Fibroblast of skin of right biceps (primary cell): ENCODE measurements at places on chromosomes 7 and 10.

DNA sequence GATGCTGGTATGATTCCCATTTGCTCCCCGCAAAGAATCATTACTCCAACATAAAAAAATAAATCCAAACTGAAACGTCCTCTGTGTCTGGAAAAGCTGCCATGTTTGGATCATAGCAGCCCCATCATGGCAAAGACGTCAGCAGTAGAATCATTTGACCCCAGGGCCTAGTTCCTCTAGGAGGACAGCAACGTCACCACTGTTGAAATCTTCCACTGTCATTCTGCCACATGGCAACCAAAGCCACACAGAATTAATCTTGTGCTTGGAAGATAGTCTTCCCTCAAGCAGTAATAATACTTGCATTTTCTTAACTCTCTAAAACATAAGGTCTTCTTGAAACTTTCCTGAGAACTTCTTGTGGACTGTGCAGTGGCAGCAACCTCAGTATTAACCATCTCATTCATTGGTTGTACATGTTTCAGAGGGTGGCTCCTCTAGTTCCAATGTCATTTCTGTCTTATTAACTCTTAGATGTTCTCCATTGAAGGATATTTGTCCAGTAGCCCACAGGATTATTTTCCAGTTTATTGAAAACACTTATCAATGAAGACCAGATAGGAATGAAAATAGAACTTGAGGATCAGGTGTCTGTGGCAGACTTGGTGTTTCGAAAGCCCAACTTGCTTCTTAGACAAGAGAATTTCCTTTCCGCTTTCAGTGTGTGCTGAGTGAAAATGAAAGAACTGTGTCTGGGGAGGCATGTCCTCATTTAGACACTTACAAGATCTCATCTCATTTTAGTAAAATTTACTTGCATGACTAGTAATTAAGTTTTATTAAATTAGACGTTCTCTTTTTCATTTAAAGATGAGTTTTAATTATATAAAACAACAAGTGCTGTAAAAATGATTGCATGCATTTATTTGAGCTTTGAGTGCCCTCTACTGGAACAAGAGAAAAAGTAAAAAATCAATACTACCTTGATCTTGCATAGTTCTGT, 28.9 kb upstream of the INHBA start:
- no peak for DNase-seq

GRCh38 chr10:109454691-109455090, 468.6 kb downstream of the XPNPEP1 start:
- DNase-seq = peak; percentile 49

DNA sequence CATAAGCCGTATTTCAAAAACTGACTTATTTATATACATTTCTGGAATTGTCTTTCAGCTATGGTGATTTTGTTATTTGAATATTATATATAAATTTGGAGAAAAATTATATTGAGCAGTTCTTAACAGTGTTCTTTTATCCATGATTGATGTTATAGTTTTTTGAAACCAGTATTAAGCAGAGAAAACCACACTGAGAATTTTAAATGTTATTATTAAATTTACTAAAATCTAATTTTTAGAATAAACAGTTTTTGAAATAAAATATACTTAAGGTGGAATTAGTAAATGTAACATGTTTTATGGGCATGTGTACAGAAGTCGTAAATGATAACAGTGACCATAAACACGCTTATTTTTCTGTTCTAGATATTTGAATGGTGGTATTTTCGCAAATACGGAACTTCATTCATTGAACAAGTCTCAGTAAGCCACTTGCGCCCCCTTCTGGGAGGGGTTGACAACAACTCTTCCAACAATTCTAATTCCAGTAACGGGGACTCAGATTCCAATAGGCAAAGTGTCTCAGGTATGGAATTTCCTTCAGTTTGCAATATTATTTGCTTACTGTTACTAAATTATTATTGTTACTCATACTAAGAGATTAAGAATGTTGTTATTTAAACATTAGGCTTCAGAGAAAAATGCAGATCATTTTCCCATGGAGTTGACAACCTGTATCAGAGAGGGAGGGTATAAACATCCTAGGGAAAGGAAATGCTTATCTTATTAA, 166.1 kb downstream of the ST7 start:
- DNase-seq = peak; percentile 79

DNA sequence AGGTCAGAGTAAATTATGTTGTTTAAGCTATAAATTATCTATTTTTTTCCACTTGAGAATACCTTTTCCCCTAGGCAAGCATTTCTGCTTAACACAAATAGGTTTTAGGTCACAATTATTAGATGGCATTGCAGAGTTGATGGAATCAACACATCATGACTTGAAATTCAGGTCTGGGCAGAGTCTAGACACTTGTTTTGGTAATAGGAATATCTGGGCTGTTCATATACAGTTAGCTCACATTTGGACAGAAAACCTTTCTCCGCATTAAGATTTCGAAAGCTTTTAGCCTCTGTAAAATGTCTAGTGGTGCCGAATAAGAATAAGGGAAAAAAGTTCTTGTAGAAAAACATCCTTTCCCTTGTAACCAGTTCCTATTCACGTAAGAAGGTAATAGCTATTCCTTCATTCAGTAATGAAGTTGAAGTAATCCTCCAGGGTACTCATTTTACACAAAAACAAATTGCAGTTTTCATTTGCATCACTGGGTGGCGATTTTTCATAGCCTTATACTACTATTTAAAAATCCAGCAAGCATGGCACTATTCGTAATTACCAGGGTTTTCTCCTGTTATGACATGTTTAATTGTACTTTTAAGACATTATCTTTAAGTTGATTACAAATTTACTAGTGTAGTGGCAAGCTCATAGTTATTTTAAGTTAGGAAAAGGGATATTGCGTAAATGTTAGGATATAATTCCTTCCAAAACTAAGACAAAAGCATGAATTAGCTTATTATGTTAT, 37.0 kb downstream of the RPA3 start:
- DNase-seq = peak; percentile 58

DNA sequence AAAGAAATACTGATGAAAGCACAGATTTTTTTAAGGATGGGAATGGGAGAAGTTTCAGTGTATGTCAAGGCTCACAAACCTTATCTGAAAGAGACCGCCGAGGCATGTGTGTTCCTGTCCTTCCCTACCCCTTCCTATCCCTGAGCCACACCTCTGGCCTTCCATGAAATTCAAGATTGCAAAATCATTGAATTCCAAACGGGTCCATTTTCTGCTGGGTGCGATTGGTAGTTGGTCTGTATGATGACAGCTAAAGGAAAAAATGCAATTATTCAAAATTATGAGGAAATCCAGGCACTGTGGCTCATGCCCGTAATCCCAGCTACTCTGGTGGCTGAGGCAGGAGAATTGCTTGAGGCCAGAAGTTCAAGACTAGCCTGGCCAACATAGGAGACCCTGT, 170.1 kb downstream of the ARHGAP12 start:
- DNase-seq = peak; percentile 75

DNA sequence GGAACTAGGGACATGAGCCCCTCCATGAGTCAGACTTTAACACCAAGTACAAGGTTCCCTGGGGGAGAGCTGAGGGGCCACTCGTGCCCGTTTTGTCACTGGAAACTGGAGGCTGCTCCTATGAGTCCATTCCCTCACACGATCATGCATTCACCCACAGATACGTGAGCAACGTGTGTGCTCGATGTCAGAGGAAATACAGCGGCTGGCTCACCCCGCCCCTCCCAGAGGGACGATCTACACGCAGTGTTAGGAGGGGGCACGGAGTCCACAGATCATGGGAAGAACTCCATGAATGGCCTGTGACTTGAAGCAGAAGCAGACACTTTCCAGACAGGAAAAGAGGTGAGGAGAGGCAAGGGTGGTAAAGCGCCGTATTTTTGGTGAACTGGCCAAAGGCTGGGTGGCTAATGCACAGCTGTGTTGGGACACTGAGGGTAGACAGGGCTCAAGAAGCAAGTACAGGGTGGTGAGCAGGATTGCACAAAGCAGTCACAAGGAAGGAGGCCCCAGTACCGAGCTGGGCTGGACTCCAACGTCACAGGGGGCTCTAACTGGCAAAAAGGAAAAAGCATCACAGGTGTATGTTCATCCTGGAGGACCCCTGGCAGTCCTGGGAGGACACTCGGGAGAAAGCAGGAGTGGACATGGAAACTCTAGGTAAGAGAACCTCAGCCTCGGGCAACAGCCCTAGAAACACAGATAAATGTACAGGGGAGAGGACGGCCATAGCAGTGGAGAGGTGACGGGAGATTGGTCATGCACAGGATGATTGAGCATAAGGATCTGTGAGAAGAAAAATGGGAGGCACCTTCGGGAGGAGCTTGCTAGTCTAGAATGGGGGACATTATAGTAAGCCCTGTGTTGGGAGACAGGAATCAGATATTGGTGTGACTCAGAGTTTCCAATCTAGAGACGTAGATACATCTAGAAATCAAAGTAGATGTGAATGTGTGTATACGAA, 41.2 kb downstream of the TNS3 start:
- peak; percentile 73 for DNase-seq

DNA sequence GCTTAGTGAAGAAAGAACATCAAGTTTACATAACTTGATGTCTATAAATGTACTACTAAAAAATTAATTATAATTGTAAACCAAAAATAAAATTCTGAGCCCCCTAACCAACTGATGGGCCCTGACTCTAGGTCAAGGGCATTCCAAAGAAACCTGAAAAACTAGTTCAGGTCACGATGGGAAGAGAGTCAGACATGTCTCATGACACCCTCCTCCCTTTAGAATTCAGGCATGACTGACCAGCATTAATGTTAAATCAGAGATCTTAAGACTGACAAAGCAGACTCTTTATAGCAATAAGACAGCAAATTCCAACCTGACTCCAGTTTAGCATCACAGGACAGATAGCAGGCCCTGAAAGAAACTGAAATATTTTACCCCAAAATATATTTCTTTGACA, 21.6 kb upstream of the OTUD1 start:
- no peak for DNase-seq

- no peak for DNase-seq
Measured at GRCh38 chr10:131093795-131094366, 217.6 kb downstream of the TCERG1L start.

DNA sequence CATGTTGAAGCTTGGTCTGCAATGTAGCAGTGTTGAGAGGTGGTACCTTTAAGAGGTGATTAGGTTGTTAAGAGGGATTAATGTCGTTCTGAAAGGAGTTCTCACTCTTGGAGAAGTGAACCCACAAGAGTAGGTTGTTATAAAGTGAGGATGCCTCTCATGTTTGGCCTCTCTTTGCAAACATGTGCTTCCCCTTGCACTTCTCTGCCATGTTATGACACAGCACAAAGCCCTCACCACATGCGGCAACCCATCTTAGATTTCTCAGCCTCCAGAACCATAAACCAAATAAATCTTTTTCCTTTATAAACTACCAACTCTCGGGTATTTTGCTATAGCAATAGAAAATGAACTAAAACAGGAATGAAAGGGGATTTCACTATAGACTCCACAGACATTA, 66.3 kb downstream of the KMT2C start:
- no peak for DNase-seq

DNA sequence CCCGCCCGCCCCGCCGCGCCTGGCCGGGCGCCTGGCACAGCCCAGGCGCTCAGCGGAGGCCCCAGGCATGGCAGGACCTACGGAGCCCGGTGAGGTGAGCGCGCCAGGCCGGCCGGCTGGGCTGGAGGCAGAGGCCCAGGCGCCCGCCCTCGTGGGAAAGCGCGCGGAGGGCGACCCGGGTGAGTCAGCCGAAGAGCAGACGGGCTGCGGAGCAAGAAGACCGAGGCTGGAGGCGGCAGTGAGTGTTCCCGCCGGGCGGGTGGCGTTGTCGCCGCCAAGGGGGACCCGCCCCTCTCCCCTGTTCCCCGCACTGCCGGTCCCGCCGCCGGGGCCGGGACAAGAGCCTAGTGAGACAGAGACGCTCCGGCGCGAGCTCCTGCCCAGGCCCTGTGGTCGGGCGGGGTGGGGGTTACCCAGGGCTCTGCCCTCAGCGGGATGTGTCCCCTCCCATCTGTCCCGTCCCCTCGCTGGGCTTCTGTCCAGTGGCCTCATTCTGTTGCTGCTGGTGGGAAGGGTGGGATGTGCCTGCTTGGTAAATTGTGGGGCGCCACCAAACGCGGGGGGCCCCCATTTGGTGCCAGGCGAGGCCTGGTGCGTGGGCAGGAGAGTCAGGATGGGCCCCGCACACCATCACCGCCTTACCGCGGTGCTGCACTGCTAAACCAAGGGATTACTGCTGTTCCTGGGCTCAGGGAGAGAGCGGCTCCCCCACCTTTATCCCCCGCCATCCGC, 17.0 kb upstream of the NODAL start:
- DNase-seq = peak; percentile 74

GRCh38 chr7:45054442-45054841, 34.3 kb downstream of the NACAD start:
- no peak for DNase-seq

- DNase-seq = no peak
Measured at GRCh38 chr7:128003787-128004186, 27.4 kb downstream of the LRRC4 start.

- DNase-seq = no peak
Measured at GRCh38 chr10:79353726-79354125, 6.5 kb downstream of the PPIF start.

DNA sequence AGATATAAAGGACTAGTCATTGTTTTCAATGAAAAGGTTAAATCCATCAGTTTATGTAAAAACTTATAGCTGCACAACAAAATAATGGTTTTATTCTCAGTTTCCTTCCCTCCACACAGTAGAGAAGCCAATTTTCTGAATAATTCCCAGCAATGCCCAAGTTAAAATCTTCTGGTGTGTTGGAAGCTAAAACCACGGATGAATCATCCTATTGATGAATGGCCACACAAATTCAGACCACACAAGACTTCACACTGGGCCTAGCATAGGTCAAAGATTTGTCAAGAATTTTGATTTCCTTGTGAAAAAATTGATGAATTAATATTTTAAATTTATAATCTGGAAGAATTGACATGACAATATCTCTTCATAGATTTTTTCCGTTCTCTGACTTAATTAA, 617.6 kb downstream of the INHBA start:
- DNase-seq = peak; percentile 84

DNA sequence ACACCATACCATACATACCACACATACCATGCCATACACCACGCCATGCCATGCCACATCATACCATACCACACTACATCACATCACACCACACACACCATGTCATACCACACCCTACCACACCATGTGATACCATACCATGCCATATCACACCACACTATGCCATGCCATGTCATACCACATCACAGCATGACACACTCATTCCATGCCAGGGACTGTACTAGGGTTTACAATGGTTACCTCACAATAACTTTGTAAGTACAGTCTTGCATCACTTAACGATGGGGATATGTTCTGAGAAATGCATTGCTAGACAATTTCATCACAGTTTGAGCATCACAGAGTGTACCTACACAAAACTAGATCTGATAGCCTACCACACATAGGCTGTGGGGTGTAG, 14.5 kb downstream of the PYROXD2 start:
- DNase-seq = no peak

DNA sequence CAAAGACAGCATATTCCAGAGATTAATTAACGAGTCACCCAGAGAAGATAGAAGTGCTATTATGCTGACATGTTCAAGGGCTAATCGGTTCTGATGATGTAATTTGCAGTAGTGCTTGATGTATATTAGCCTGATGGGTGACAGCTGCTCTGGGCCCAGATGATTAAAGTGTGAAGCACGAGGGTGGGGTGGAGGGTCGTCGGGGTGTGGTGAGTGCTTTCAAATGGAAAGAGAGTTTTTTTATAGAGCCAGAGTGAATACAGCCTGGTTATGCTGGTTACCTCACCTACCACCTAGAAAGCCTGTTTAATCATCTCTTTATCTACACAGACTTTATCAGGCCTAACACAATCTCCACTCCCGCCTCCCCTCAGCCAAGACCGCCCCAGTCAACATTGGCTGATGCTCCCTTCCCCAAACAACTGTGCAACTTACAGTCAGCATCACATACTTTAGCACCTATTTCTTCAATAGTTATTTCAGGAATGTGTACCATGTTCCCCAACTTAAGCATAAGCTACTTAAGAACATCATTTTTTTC, 11.5 kb upstream of the STN1 start:
- DNase-seq = peak; percentile 17
